GM12878 (cell line): ENCODE measurements at places on chromosomes 7 and 10. TPM values are rescaled to one million over a fixed set of nuclear protein-coding genes. Genes with fewer than 3 reads are reported as not detected.

GRCh38 chr10:26242706-26243350 is 26.3 kb downstream of the GAD2 start:
- H3K27ac ChIP-seq, result no peak overlapping the region
- no peaks in the 10 kb centered on the region for H3K4me1 ChIP-seq
- no peaks in the 10 kb centered on the region for H3K27me3 ChIP-seq
- H3K36me3 ChIP-seq, result no peaks in the 10 kb centered on the region
- no peak for DNase-seq
- H3K4me3 ChIP-seq, result no peak overlapping the region

DNA sequence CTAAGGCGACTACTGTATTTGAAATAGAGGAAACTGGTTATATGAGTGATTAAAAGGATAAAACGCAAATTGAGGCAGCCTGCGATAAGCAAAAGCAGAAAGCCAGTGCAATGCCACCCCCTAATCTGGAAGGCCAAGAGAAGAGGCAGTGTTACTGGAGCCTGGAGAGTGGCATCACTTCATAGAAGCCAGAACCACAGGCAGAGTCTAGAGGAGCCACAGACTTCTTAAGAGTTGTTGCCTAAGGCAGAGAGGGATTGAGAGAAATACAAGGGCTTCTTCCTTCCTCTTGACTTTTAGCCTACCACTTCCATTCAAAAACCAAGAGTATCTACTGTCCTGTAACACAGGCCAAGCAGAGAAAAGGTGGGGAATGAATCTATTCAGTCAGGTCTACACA is 94.9 kb upstream of the SKAP2 start:
- H3K4me3 ChIP-seq, result no peak overlapping the region
- no peaks in the 10 kb centered on the region for H3K36me3 ChIP-seq
- H3K27ac ChIP-seq, result no peak overlapping the region
- no peaks in the 10 kb centered on the region for H3K27me3 ChIP-seq
- DNase-seq, result no peak

- H3K27me3 ChIP-seq, result no peaks in the 10 kb centered on the region
- DNase-seq, result no peak
- H3K27ac ChIP-seq, result no peak overlapping the region
- no peaks in the 10 kb centered on the region for H3K36me3 ChIP-seq
Measured at GRCh38 chr10:62335326-62335725, 38.8 kb upstream of the ZNF365 start.

- H3K36me3 ChIP-seq, result no peaks in the 10 kb centered on the region
- no peaks in the 10 kb centered on the region for H3K27me3 ChIP-seq
- H3K4me1 ChIP-seq, result no peaks in the 10 kb centered on the region
- no peak overlapping the region for H3K4me3 ChIP-seq
- H3K27ac ChIP-seq, result no peak overlapping the region
Measured at GRCh38 chr10:54094321-54094720, 706.7 kb downstream of the PCDH15 start.

Gene KNDC1
- 0.05 TPM in 1 of 2 replicates, not detected in the other for total RNA-seq

GRCh38 chr7:64628721-64629120 is 37.2 kb upstream of the ZNF107 start:
- no peaks in the 10 kb centered on the region for H3K36me3 ChIP-seq
- H3K27me3 ChIP-seq, result no peaks in the 10 kb centered on the region
- no peaks in the 10 kb centered on the region for H3K4me1 ChIP-seq
- no peak overlapping the region for H3K4me3 ChIP-seq

- H3K27ac ChIP-seq, result no peak overlapping the region
- H3K4me3 ChIP-seq, result no peak overlapping the region
- no peak for DNase-seq
- no peaks in the 10 kb centered on the region for H3K27me3 ChIP-seq
- H3K36me3 ChIP-seq, result no peaks in the 10 kb centered on the region
Measured at GRCh38 chr7:91784469-91784868, 96.0 kb downstream of the MTERF1 start.

Gene EEPD1
- 0.45 and 1.0 TPM in 2 replicates for total RNA-seq

GRCh38 chr7:112937651-112938415 is 147.6 kb upstream of the TMEM168 start:
- H3K4me3 ChIP-seq, result peak overlapping the region; percentile 99
- H3K27me3 ChIP-seq, result no peaks in the 10 kb centered on the region
- DNase-seq, result no peak
- H3K27ac ChIP-seq, result peak overlapping the region; percentile 63; the same call in 1 of the 2 replicates
- H3K4me1 ChIP-seq, result peaks cover 8% of the 10 kb centered on the region

DNA sequence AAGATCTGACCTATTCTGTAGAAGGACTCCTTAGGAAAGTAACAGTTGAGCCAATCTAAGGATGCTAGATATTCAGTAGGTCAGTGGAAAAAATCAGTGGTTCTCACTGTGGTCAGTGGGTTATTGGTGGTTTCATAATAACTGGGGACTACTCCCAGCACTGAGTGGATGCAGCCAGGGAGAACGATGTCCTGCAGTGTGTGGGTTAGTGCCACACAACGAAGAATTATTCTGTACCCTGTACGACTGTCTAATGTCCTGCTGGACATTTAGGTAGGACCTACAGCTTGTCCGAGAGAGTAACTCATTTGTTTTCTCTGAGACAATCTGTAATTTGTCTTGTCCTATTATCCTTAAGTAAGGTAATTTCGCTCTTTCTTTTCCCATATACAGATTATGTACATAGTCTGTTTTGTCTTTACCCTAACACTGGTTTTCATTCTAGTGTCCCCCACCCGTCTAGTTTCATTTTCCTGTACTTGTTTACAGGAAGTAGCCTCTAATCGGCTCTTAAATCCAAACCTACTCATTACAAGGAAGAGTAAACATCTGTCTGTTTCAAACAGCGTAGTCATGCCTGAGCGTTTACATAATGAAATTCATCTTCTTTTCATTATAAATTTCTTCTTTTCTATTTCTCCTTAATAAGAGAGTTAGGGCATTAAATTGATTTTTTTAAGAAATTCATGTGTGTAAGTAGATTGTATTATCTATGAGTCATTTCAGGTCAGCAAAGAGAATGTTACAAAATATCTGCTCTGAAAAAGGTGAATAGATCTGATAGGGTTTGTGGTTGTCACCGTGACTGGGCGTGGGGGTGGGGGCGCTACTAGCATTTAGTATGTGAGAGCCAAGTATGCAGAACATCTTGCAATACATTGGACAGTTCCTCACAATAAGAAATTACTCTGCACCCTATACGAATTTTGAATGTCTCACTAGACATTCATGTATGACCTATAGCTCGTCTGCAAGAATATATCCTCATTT is 8.3 kb upstream of the ZC3HAV1L start:
- no peak overlapping the region for H3K4me3 ChIP-seq
- H3K27ac ChIP-seq, result no peak overlapping the region
- no peak for DNase-seq
- peaks cover 4% of the 10 kb centered on the region; the same call in 1 of the 2 replicates for H3K4me1 ChIP-seq

DNA sequence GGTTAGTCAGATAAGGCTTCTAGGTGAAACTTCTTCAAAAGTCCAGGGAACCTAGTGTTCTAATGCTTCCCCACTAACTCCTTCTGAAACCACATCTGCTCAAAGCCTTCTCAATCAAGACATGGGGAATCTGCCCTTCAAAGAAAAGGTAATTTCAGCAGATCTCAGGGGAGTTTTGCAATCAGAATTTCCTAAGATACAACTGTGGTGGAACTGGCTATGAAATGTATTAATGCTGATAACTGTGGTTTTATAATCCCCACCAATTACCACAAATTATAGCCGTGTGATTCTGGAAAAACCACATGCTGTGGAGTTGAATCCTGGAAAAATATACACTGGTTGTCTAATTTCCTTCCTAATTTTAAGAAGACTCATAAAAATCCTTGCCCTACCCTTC is 233.8 kb downstream of the SORCS1 start:
- H3K4me1 ChIP-seq, result peaks cover 43% of the 10 kb centered on the region
- H3K4me3 ChIP-seq, result peak overlapping the region; percentile 21; the same call in 1 of the 2 replicates
- H3K36me3 ChIP-seq, result no peaks in the 10 kb centered on the region
- no peaks in the 10 kb centered on the region for H3K27me3 ChIP-seq
- no peak for DNase-seq

Gene PON3
- total RNA-seq, result 0.64 and 0.69 TPM in 2 replicates

GRCh38 chr10:131814567-131815265 is 86.1 kb upstream of the PPP2R2D start:
- H3K4me1 ChIP-seq, result no peaks in the 10 kb centered on the region
- no peaks in the 10 kb centered on the region for H3K36me3 ChIP-seq
- no peak for DNase-seq
- no peak overlapping the region for H3K27ac ChIP-seq
- no peaks in the 10 kb centered on the region for H3K27me3 ChIP-seq
- H3K4me3 ChIP-seq, result no peak overlapping the region

DNA sequence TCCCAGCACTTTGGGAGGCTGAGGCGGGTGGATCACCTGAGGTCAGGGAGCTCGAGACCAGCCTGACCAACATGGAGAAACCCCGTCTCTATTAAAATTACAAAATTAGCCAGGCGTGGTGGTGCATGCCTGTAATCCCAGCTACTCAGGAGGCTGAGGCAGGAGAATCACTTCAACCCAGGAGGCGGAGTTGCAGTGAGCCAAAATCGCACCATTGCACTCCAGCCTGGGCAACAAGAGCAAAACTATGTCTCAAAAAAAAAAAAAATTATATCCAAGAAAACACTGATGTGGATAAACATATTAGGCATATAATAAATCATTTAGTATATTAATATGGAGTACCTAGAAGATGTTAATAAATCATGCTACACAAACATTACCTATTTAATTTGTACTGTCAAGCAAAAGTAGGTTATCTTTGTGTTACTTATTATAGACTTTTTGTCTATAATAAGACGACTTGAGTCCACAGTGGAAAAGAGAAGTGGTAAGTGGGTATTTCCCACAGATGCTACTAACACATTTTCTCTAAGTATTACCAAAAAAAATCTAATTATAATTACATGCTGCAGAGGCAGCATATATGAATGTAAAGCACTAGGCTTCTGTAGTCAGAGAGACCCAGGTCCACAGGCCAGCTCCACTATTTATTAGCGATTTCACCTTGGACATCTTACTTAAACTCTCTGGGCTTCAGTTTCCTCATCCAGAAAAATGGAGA is 34.5 kb downstream of the DNMBP start:
- no peaks in the 10 kb centered on the region for H3K27me3 ChIP-seq
- peak; percentile 50 for DNase-seq
- peaks cover 5% of the 10 kb centered on the region for H3K36me3 ChIP-seq

Gene CALHM1
- total RNA-seq, result 0.31 and 0.40 TPM in 2 replicates
